ENCODE measurements at places on chromosomes 13 and 19.

DNA sequence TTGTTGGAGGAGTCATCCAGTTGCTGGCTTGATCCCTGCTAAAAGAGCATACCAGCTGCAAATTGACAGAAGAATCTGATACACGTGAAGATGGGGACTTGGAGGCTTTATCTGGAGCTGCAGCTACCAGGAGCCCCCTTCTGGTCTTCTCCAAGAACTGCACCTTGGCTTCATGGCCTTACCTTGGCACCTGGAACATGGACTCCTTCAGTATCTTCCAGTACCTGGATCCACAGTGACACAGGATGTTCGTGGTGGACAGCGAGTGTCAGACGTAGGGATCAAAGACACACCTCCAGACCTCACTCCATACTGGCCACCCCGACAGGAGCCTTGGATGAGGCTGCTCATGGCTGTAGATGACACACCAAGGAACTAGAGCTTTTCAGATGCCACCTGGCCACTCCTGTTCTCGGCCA lies 9.9 kb upstream of the ACSBG2 start:
- DNase-seq = peak; percentile 36

- no peak for DNase-seq
Measured at GRCh38 chr13:34863360-34864135, 78.5 kb upstream of the NBEA start.

DNA sequence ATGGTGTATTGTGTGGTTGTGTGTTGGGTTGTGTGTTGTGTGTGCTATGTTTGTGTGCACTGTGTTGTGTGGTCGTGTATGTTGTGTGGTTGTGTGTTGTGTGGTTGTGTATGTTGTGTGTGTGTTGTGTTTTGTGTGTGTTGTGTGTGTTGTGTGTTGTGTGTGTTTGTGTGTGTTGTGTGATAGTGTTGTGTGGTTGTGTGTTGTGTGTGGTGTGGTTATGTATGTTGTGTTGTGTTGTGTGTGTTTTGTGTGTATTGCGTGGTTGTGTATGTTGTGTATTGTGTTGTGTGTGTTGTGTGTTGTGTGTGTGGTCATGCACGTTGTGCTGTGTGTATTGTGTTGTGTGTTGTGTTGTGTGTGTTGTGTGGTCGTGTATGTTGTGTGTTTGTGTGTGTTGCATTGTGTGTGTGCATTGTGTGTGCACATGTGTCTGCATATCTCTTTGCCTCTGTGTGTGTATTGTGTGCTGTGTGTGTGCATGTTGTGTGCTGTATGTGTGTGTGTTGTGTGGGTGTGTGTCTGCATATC lies 2.9 kb downstream of the C3 start:
- no peak for DNase-seq

DNA sequence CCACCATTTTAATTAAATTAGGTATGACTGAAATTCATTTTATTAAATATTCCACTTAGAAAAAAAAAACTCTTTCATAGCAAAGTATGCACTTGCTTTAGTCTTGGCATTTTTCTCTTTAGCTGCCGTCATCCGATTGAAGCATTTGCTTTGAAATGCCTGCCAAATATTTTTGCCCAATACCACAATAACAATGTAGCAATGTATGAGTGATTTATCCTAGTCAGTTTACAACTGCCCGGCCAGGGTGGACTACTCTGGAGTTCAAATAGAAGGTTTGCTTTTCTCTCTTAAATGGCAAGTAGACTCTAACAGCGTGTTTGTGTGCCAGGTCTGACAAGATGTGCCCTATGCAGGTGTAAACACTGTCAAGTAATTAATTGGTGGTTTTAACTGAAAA lies 675.3 kb upstream of the SGCG start:
- no peak for DNase-seq

GRCh38 chr19:18157465-18158063 lies 4.6 kb downstream of the PIK3R2 start:
- no peak for DNase-seq

GRCh38 chr19:39737351-39737750 lies 478 bp downstream of the CLC start:
- DNase-seq = no peak

DNA sequence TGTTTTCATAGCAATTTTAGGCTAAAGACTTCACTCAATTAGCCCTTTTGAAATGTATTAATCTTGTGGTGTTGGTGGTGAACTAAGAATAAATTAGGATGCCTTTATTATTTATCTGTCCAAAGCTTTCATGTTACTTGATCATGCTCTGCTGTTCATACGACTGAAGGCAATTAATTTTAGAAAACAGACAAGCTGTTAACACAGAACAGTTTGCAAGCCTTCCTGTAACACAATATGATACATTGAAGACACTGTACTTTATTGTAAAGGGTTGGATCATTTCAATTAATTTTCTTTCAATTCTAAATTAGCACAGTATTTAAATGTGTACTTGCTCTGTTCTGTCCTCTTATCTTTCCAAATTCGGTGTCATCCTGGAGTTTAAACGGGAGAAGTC lies 794.3 kb upstream of the MIR17HG start:
- DNase-seq = no peak

GRCh38 chr19:7799640-7800355 lies 30.2 kb upstream of the EVI5L start:
- peak; percentile 59 for DNase-seq

- peak; percentile 20 for DNase-seq
Measured at GRCh38 chr13:67224148-67224846, 5.8 kb downstream of the PCDH9 start.

DNA sequence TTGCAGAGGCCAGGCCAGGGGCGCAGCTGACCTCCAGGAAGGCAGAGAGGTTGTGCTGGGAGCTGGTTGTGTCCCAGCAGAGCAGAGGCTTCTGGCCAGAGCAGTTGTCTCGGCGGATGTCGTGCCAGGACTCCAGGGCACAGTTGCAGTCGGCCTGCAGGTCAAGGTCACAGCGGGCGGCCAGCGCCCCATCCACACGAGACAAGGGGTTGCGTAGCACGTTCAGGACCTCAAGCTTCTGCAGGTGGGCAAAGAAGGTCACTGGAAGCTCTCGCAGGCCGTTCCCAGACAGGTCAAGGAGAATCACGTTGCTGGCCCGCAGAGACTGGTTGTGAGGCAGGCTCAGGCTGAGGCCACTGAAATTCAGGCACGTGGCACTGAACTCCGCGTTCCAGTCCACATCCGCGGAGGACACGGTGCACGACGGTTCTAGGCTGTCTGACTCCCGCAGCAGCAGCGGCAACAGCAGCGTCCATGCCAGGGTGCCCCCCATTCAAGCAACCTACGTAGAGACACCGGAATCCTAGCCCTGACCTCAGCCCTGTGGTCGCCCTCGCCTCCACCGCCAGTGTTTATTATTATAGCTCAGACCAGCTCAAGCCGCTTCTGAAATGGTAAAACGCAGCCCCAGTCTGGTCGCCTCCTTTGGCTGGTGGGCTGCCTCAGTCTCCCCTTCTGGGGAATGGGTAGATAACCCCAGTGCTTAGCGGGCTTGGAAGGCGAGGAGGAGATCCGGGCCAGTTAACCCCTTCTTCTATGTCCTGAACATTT lies 766 bp downstream of the LRRC25 start:
- DNase-seq = no peak

DNA sequence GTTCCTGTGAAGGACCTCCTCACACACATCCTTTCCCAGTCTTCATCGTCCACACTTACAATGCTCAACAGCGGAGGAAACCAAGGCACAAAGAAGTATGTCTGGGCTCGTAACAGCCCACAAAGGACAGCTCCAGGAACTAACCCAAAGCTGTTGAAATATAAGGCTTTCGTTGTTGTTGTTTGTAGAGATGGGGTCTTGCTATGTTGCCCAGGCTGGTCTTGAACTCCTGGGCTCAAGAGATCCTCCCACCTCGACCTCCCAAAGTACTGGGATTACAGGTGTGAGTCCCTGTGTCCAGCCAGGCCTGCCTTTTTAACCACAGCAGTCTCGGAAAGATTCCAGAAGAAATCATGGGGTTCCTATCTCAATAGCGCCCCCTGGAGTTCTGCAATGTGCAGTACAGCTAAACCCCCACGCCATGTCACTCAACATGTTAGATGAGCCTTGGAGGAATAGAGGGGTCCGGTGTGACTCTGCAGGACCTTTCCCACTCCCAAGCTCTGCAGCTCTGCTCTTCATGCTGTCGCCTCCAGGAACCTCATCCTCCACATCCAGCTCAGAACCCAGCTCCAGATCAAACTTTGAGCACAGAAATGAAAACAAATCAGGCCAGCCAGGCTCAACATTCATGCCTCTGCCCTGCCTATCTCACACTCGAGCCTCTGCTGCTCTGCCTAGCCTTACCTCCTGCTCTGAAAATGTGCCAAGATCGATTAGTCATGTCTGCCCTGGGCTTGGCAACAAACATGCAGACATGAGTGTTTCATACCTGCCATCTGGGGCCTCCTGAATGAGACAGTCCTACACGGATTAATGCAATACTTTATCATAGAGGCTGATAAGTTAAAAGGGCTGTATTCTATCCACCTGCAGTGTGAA lies 7.5 kb downstream of the PLA2G4C start:
- peak; percentile 5 for DNase-seq

DNA sequence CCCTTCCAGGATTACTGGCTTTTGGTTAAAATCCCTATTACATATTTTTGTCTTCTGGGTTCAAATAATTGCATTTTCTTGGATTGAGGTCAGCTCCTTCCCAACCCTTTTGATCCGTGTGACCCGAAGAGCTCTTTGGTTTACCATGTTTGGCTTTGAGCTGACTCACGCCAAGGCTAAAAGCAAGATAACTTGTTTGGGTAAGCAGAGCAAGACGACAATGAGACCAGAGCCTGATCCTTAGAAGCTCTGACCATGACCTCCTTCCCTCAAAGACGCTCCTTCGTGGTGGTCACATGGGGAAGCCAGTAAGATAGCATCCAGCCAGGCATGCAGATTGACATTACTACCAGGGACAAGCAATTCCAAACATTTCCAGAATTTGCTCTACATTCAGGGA lies 153.8 kb downstream of the DCT start:
- DNase-seq = no peak

- DNase-seq = no peak
Measured at GRCh38 chr19:4897146-4897545, 5.5 kb downstream of the ARRDC5 start.

- DNase-seq = peak; percentile 37
Measured at GRCh38 chr19:41993612-41994483, at the start of gene ATP1A3. ATP1A3 (minus strand) TSS chr19:41994230; CDS start chr19:41994076, 154 bp downstream.

GRCh38 chr19:33260628-33261418 lies 35.2 kb upstream of the SLC7A10 start:
- DNase-seq = no peak

Data from stimulated activated CD8-positive, alpha-beta memory T cell treated with anti-CD3 and anti-CD28 coated beads, Interleukin-12 subunit alpha, Interleukin-12 subunit beta, amount 100 ng/mL, for 1 hour (primary cell).